ENCODE measurements at places on chromosomes 2 and 18.

DNA sequence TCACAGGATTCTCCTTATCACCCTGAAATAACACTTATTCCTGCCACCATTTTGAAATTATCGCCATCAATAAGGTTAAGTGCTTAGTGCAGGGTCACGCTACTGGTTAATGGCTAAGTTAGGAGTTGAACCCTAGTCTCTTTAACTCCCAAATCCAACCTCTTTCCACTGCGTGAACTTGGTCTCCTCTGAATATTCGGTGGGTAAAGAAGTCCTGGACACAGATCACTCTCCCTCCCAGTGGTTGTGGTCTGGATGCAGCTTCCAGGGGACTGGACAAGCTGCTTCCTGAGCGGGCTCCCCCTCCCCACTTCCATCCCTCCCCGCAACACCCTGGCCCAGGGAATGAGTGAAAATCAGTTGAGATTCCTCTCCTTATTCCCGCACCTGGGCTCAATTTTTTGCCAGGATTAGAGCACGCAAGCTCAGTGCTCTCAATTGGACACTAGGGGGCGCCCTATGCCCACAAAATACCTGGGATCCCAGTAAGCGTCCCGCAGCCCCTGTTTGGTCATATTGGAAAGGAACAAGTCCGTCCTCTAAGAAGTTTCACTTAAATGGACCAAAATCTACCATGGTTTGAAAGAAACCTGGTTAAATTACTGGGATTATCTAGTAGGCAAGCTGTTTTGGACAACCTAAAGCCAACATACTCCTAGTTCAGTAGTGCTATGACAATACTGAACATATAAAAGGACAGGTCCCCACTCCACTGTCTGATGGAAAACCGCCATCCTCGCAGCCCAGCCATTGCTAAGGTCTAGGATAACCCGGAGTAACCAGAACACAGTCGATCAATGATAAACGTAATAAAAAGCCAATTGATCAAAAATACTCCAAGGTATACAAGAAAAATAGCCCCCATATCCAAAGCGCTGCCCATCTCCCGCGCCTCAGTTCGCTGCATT lies 40.4 kb downstream of the DHRS9 start:
- DNase-seq, result peak; percentile 43

- DNase-seq, result no peak
Measured at GRCh38 chr2:23248667-23249066, 136.3 kb upstream of the KLHL29 start.

DNA sequence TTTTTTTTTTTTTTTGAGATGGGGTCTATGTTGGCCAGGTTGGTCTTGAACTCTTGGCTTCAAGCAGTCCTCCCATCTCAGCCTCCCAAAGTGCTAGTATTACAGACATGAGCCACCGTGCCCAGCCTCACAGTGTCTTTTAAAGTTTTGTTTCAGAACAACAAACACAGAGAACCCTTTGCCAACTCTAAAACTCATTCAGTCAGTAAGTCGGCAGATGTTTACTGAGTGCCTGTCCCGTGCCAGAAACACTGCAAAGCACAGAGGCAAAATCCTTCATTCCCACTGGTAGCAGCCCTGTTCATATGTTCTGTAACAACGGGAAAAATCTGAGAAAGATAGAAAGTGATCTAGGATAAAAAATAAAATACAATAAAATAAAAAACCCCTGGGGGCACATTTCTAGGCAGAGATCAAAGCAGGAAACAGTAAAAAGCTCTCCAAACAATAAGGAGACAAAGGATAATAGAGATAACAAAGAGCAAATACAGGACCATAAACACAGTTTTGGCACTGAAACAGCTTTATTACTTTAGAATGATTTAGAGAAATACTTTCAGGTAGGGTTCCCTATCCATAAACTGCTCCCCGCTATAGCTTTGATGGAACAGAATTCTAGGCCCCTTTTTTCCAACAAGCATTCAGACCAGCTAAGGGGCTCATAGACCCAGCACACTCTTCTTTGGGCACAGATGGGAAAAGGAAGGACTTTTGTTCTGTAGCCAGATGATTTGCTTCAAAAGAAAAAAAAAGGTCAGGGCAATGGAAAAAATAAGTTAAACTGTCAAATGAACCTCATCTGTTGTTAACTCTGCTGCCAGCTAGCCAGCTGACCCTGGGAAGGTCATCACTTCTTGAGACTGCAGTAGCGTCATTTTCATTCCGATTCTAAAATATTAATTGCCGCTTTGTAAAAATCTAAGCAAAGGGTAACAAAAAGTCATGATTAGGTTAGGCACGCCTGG lies 212.3 kb downstream of the CDH20 start:
- DNase-seq, result no peak

- DNase-seq, result no peak
Measured at GRCh38 chr2:46780411-46780800, 135.2 kb downstream of the MCFD2 start.

DNA sequence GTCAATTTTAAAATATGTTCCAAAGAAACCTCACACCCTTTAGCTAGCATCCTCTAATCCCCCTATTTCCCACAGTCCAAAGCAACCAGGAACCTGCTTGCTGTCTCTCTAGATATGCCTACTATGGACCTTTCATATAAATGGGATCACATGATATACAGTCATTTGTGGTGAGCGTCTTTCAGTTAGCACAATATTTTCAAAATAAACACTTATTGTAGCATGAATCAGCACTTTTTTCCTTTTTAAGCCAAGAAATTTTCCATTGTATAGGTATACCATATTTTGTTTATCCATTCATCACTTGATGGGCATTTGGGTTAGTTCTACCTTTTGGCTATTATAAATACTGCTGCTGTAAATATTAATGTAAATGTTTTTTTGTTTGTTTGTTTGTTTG lies 223.0 kb upstream of the DOK6 start:
- no peak for DNase-seq

DNA sequence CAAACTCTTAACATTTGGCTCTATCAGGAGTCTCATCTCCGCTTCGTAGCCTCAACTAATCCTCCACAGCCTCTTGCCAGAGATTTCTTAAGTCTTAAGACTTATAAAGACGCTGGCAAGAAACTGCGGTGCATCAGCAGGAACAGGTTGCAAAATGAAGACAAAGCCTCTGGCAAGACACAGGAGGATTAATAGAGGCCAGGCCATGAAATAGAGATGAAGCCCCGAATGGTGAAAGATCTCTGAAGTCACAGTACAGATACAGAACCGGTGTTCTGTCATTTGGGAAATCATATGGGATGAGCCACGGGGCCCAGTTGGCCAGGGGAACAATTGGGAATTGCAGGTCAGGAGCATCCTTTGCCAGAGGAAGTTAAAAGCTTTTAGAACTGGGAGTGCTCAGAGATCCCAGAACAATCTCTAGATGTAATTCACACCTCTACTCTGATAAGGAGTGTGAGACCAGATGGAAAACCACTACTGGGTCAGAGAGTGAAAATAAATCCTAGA lies 190.9 kb upstream of the FOSL2 start:
- no peak for DNase-seq

DNA sequence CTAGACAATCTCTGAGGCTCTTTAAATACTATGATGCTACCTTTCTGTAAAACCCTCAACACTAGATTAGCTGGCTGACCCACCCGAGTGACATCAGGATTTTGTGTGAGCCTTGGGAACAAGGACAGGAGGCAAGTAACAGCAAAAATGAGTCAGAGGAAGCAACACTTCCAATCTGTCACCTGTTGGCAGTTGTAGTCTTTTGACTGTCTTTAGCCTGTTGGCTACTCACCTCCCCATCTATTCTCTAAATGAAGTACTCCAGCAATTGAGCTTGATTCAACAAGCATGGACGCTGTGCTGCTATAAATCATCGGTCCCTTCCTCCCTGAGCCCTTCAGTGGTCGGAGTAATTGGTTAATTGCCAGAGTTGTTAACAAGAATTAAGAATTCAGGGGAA lies 898.7 kb downstream of the BCL11A start:
- DNase-seq, result no peak

DNA sequence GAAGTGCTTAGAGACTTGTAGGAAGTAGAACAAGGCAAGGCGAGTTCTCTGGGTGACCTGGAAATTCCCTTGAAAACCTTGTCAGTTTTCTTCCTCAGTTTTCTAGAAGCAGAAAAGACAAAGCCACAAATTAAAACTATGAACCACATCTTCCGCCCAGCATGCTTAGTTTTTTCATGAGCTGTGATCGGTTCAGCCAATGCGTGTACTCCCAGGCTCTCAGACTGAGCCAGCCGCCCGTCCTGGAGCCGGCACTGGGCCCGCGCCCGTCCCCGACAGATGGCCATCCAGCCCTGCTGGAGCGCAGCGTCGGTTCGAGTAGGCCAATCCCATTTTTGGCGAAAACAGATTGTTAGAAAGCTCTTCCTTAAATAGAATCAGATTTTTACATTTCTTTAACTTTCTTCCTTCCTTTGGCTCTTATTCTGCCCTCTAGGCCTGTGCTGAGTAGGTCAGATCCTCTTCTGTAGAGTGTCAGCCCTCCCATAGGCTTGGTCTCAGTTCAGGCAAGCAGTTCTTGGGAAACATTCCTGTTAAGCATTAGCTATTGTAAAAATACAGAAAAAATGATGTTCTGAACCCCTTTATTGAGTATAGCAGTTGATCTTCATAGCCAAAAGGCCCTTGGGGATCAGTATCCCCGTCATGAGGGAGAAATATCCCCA lies 112.5 kb downstream of the NCK2 start:
- no peak for DNase-seq

DNA sequence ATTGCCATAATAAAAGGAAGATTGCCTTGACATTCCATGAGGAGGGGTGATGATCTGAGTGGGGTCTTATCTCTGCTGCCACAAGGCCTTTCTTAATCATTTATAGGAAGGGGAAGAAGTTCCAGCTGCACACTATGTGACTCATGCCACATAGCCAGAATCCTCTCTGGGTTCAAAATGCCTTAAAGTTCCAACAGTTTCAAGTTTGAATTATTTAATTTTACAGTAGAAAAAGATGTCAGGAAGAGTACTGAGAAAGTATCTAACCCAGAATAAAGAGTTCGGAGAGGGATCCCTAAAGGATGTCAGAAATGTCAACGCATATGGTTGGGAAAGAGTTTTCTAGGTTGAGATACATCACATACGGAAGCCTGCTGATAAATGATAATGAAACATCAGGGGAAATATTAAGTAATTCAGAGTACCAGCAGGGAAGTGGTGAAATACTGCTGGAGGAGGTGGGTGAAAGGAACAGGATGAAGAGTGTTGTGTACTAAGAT lies 999.9 kb downstream of the TSN start:
- no peak for DNase-seq

- no peak for DNase-seq
Measured at GRCh38 chr2:180747728-180748127, 232.7 kb upstream of the UBE2E3 start.

DNA sequence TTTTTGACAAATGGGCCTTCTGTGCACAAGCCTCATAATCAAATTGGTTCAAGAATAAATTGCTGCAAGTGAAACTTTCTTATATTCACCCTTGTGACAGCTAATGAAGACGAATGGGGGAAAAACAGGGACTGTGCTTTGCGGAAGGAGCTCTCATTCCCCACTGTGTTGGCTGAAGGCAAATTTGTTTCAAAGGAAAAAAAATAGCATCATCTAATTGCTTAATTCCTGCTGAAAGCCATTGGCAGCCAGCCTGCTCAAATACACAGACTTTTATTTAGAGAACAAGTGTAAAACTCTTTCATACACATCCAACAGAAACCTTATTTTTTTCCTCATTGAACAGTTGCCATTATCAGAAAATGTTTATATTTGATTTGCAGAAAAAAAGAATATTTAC lies 172.3 kb downstream of the ARL6IP6 start:
- DNase-seq, result no peak

- DNase-seq, result no peak
Measured at GRCh38 chr2:147363181-147363580, 481.6 kb upstream of the ACVR2A start.

DNA sequence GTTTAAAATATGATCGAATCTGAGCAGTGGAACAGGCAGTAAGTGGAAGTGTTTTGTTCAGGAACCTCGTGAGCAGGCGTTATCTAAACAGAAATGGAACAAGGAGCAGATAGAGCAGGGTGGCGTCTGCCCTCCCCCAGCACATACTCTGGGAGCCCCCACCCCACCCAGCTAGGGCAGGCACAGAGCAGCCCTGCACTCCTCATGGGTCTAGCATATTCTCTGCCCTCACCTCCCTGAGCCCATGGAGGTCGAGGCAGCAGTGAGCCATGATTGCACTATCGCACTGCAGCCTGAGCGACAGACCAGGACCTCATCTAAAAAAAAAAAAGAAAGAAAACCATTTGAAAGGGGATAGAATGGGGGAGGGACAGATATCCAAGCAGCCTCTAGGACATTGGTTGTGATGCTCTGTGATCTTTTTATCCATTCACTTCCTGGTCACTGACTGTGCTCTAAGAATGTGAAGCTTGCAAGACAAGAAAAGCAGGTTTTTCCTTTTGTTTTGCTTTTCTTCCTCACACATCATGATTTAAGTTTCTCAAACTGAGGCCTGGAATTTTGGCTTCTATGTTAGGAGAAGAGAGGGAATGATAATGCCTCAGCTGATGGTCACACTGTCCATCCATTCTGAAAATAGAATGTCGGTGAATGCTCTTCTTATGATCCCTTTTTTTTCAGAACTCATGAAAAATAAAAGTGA lies 3.1 kb downstream of the MLPH start:
- no peak for DNase-seq

DNA sequence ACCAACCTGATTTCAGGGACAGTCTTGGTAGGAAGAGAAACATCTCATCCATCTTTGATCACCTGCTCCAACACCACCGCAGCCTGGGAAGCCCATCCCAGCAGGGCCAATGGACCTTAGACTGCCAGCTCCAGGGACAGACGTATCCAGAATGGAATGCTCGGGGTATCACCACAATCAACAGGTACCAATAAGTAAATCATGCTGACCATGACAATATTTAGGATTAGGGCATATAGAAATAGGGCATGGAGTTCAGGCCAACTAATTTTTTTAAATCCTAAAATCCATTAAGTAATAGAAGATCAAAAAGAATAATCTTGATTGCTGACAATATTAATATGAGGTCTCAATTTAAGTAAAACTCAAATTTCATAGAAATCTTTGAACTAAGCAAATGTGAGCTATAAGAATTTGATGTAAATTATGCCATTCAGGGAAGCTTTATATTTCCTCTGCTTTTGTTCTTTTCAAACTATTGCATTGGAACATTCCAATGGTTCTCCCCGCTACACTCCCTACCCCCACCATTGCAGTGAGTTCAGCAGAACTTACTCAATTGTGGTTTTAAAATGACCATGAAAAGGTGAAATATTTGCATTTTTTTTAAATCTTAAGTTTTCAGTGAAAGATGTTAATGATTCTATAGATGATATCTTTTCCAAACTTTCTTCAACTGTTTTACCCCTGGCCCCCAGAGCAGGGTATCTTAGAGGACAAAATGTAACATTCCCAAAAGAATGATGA lies 138.6 kb downstream of the DNER start:
- no peak for DNase-seq
